Left lung (tissue), 14 donors: ENCODE measurements at places on chromosomes 16 and 17. TPM values are rescaled to one million over a fixed set of nuclear protein-coding genes. Genes with fewer than 3 reads are reported as not detected.

GRCh38 chr16:63192980-63193379 lies 1156.7 kb upstream of the CDH8 start:
- no peaks in the 10 kb centered on the region for H3K4me1 ChIP-seq
- no peaks in the 10 kb centered on the region for H3K36me3 ChIP-seq
- no peak overlapping the region for H3K4me3 ChIP-seq
- no peak for DNase-seq

GRCh38 chr17:78802008-78802407 lies 19.9 kb upstream of the CYTH1 start:
- no peak overlapping the region for H3K27ac ChIP-seq
- no peaks in the 10 kb centered on the region for H3K27me3 ChIP-seq
- DNase-seq = no peak
- H3K4me3 ChIP-seq = no peak overlapping the region
- peaks cover 90% of the 10 kb centered on the region for H3K36me3 ChIP-seq
- H3K4me1 ChIP-seq = peaks cover 37% of the 10 kb centered on the region

DNA sequence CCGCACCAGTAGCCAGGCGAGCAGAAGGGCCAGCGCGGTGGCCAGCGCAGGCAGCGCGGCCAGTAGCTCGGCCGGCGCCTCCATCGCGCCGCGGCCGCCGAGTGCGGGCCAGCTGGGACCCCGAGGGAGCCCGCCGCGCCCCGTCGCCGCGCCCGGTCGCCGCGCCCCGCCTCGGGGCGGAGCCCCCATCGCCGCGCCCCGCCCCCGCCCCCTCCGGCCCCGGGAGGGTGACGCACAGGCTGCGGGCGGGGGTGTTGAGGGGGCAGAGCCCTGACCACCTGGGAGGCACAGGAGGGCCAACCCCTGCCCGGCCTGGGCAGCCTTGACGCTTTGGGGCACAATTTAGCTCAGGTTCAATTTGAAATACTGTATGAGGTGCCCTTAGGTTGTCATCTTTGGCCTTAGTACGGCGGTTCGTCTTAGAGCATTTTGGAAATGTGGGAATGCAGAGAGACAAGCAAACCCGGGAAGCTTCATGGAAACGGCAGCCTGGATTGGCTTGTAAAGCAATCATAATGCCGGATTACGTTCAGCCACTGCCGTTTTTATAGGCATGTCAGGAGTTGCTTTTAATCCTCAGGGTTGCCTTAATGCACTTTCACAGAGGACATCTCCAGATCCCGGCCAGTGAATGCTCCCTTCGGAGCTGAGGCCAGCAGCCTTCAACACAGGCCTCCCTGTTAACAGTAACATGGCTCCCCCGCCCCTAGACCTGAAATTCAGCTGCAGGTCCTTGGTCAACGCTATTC lies at the start of gene MXRA7:
MXRA7 (minus strand) TSS at position 103 of the 749 bp plus-strand sequence; CDS start at position 84, 19 bp downstream.
- peaks cover 63% of the 10 kb centered on the region for H3K4me1 ChIP-seq
- H3K27ac ChIP-seq = peak within 1 kb of the TSS; percentile 67

GRCh38 chr17:17636272-17636885 lies 44.9 kb upstream of the PEMT start:
- no peaks in the 10 kb centered on the region for H3K36me3 ChIP-seq
- H3K4me1 ChIP-seq = peaks cover 25% of the 10 kb centered on the region
- DNase-seq = no peak

DNA sequence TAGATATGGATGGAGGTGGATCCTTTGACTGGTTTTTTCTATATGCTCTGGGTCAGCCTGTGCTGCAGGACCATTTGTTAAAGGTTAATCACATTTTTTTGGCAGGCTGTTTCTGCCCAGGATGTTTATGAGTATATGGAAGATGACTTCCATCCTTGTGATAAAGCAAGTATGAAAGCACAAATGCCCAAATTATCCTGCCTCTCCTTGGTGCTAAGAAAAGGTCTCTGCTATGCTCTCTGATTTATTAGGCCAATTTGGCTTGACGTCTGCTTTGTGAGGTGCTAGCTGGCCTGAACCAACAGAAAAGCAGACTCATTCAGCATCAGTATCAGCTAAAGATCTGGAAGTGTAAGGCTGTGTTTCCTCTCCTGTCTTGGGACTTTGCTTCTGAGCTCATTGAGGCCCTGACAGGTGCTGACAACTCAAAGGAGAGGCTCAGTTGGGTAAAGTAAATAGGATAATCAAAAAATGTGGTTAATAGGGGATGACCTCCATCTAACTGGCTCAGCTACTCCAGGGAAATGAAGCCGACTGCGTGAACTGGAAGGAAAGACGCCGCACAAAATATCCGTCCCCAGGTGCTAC lies 15.2 kb downstream of the ANKRD40 start:
- H3K27me3 ChIP-seq = peaks cover 7% of the 10 kb centered on the region
- no peak overlapping the region for H3K4me3 ChIP-seq
- peaks cover 44% of the 10 kb centered on the region for H3K36me3 ChIP-seq
- H3K27ac ChIP-seq = peak overlapping the region; percentile 39

DNA sequence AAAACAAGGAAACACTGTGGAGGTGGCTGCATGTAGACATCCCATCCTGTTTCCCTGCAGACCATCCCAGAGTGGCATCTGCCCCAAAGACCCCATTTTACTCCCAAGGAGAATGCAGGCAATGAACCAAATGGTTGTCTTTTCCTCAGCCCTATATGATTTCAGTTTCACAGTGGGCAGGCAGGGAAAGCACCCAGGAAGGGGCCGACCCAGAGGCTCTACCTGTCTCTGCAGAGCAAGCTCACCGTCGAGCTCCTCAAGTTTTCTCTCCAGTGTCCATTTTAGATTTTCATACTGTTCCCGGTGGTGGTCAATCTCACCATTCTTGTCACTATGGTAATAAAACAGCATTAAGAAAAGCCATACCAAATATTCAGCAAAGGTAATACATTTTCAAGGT lies 14.6 kb downstream of the CCDC57 start:
- no peak overlapping the region for H3K4me3 ChIP-seq
- no peak for DNase-seq
- no peaks in the 10 kb centered on the region for H3K27me3 ChIP-seq
- H3K36me3 ChIP-seq = peaks cover 70% of the 10 kb centered on the region

GRCh38 chr17:73874008-73874720 lies 229.9 kb upstream of the SDK2 start:
- no peak overlapping the region for H3K4me3 ChIP-seq
- no peak overlapping the region for H3K27ac ChIP-seq
- H3K27me3 ChIP-seq = no peaks in the 10 kb centered on the region
- no peak for DNase-seq

- no peak overlapping the region for H3K27ac ChIP-seq
- no peak for DNase-seq
- no peaks in the 10 kb centered on the region for H3K4me1 ChIP-seq
These were observed 211.6 kb upstream of the SDK2 start for GRCh38 chr17:73855720-73856333.

GRCh38 chr17:67027031-67027628 lies 17.2 kb upstream of the CACNG1 start:
- H3K27ac ChIP-seq = no peak overlapping the region
- DNase-seq = no peak
- H3K27me3 ChIP-seq = no peaks in the 10 kb centered on the region
- no peaks in the 10 kb centered on the region for H3K36me3 ChIP-seq
- no peak overlapping the region for H3K4me3 ChIP-seq
- H3K4me1 ChIP-seq = no peaks in the 10 kb centered on the region

DNA sequence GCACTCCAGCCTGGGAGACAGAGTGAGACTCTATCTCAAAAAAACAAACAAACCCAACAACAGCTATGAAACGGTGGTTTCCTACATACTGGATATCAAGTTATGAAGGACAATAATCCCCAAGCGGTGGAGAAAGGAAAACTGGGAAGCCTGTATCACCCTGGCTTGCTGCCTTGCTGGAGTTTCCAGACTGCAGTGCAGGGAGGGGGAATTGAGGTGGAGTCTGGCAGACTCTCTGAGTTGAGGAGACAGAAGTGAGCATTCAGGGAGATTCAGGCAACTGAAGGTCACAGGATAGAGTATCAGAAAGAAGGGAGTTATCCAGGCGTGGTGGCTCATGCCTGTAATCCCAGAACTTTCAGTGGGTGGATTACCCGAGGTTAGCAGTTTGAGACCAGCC lies 11.9 kb downstream of the QRICH2 start:
- no peak for DNase-seq
- H3K4me3 ChIP-seq = no peak overlapping the region
- no peak overlapping the region for H3K27ac ChIP-seq
- no peaks in the 10 kb centered on the region for H3K4me1 ChIP-seq
- no peaks in the 10 kb centered on the region for H3K27me3 ChIP-seq

GRCh38 chr16:491220-491919 lies 36.1 kb upstream of the CAPN15 start:
- H3K4me1 ChIP-seq = no peaks in the 10 kb centered on the region
- H3K27me3 ChIP-seq = no peaks in the 10 kb centered on the region
- no peak overlapping the region for H3K4me3 ChIP-seq
- no peak for DNase-seq
- H3K36me3 ChIP-seq = no peaks in the 10 kb centered on the region
- H3K27ac ChIP-seq = no peak overlapping the region

DNA sequence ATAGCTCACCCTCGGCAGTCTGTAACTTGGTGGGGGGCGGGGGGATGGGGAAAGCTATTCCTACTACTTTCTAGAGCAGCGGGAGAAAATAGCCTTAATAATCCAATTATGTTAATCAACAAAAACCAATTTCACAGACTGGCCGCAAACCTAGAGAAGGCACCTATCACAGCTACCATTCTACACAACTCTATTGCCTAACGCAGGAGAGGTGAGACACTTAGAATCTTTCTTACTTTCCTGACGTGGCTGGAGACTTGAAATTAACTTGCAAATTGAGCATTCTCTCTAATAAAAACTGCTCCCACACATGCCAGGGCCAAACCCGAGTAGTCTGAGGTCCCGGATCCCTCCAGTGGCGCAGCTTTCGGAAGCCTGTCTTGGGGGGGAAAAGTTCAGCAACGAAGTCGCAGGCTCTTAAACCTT lies 794 bp downstream of the SMG6 start:
- peaks cover 10% of the 10 kb centered on the region for H3K4me1 ChIP-seq
- no peaks in the 10 kb centered on the region for H3K36me3 ChIP-seq
- no peaks in the 10 kb centered on the region for H3K27me3 ChIP-seq
- no peak for DNase-seq
- H3K27ac ChIP-seq = peak overlapping the region; percentile 91
- H3K4me3 ChIP-seq = peak overlapping the region; percentile 92

DNA sequence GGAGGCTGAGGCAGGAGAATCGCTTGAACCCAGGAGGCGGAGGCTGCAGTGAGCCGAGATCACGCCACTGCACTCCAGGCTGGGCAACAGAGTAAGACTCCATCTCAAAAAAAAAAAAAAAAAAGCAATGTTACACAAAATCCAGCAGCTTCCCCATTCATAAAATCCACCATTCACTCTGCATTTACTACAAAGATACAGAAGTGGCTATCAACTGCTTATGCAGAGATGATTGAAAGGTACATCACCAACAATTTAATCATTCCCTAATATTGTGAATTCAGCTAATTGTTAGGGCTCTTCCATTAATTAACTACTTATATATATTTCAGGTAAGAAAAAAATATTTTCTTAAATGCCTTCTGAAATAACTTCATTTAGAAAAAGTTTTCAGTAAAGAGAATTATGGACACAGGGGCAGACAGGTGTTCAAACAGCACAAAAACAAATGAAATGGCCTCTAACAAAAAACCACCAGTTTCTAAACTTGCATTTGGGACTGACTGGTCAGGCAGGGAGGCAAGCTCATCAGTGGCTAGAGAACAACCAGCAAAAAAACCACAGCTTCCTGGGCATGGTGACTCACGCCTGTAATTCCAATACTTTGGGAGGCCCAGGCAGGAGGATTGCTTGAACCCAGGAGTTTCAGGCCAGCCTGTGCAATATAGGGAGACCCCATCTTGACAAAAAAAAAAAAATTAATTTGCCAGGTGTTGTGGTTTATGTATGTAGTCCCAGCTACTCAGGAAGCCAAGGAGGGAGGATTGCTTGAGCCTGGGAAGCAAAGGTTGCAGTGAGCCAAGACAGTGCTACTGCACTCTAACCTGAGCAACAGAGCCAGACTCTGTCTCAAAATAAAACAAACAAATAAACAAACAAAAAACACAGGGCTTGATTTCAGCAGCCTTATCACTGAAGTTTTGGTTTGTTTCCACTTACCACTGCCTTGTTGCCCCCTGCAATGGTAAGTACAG lies 26.3 kb downstream of the ERN1 start:
- no peak for DNase-seq
- H3K4me3 ChIP-seq = no peak overlapping the region

DNA sequence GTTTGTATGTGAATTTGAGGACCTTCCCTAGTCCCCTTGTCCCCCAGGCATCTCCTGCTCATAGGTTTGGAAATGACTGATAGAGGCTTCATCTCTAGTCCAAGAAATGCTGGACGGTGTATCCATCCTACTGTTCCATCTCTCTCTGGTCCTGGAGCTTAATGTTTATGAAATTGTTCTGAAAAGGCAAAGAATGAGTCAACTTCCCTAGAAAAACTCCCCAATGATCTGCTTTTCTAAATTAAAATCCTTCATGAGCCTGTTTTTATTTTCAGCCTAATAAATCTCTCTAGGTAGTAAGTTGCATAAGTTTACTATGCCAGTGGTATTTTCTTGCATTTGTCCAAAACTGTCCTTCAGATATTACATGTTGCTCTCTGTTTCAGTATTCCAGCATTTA lies 2.1 kb upstream of the IGSF6 start:
- no peak overlapping the region for H3K4me3 ChIP-seq
- DNase-seq = no peak
- H3K27me3 ChIP-seq = no peaks in the 10 kb centered on the region
- peak overlapping the region; percentile 88 for H3K27ac ChIP-seq
- no peaks in the 10 kb centered on the region for H3K4me1 ChIP-seq

DNA sequence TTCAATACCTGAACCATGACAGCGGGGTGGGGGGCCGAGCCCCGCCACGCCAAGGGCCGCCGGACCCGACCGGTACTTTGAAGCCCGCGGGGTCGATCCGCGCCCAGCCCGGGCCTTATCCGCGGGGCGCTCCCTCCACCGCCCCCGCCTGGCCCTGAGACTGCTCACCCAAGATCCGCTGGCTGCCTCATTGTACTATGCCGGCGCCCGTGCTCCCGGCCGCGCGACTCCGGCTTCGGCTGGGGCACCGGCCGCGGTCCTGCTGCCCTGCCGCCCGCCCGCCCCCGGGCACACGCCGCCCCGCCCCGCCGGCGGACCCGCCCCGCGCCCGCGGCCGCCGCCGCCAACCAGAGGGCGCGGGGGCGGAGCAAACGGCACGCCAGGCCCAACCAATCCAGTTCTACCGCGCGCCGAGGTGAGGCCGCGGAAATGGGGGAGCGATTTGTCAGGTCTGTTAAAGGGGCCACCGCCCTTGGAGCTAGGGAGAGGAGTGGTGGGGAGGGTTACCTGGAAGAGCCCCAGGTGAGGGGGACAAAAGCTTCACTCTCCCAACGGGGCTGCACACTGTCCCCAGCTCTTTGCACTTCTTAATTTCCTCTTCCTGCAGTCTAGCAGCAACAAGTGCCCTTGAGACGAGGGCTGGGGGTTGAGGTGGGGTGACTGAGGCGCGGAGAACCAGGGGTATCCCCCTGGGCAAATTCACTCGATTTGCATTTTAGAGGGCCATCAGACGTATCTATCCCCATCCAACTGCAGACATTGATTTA lies at the start of gene TEX2:
TEX2 (minus strand) TSS at position 261 of the 767 bp plus-strand sequence. CDS start 49,043 bp downstream, outside the sequence.
- H3K4me1 ChIP-seq = peaks cover 36% of the 10 kb centered on the region
- no peaks in the 10 kb centered on the region for H3K36me3 ChIP-seq
- peak; percentile 83 for DNase-seq
- peak within 1 kb of the TSS; percentile 74 for H3K27ac ChIP-seq
- H3K4me3 ChIP-seq = peak within 1 kb of the TSS; percentile 91

KRTAP4-5 gene
- total RNA-seq = not detected

WBP2 gene
- total RNA-seq = 119 TPM

ADORA2B gene
- total RNA-seq = 5.2 TPM

MT1B gene
- not detected for total RNA-seq

CPNE7 gene
- total RNA-seq = 1.3 TPM

FOXN1 gene
- 0.18 TPM for total RNA-seq

CYGB gene
- total RNA-seq = 10.2 TPM
